ENCODE measurements at places on chromosomes 5 and 9.

DNA sequence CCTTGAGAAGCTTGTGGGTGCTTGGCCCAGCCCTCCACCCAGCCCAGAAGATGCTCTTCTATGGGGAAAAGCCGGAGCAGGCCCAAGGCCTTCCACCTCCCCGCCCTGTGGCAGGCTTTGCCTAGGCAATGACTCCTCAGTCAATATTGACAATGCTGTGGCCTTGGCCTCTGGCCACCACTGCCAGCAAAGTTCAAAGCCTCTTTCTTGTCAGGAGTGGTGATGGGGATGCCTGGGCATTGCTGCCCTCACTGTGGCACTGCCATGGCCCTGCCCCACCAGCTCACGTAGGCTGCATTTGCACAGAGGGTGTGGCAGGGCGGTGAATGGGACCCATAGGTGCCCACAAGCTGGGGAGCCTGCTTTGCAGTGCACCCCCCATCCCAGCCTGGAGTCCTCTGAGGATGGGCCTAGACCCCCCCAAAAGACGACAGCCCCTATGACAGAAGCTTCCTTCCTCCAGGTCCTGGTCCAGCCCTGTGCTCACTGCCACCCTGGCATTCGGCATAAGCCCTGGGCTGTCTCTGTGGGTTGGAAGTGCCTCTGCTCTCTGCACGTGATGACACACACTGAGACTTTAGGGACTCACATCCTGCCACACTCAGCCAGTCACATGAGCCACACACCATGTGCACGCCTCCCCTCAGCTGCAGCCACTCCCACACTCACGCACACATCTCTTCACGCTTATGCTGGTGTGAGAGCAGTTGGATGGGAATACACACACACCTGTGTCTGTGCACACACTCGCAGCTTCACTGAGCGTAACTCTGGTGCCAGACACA, 31.1 kb downstream of the MORN5 start:
- peak; percentile 54 for DNase-seq

- DNase-seq = no peak
These were observed 32.5 kb downstream of the UBAP2 start for GRCh38 chr9:34016149-34016548.

- DNase-seq = no peak
These were observed 143.1 kb downstream of the ELAVL2 start for GRCh38 chr9:23682891-23683431.

GRCh38 chr9:121718084-121718483, 66.7 kb downstream of the DAB2IP start:
- DNase-seq = no peak

DNA sequence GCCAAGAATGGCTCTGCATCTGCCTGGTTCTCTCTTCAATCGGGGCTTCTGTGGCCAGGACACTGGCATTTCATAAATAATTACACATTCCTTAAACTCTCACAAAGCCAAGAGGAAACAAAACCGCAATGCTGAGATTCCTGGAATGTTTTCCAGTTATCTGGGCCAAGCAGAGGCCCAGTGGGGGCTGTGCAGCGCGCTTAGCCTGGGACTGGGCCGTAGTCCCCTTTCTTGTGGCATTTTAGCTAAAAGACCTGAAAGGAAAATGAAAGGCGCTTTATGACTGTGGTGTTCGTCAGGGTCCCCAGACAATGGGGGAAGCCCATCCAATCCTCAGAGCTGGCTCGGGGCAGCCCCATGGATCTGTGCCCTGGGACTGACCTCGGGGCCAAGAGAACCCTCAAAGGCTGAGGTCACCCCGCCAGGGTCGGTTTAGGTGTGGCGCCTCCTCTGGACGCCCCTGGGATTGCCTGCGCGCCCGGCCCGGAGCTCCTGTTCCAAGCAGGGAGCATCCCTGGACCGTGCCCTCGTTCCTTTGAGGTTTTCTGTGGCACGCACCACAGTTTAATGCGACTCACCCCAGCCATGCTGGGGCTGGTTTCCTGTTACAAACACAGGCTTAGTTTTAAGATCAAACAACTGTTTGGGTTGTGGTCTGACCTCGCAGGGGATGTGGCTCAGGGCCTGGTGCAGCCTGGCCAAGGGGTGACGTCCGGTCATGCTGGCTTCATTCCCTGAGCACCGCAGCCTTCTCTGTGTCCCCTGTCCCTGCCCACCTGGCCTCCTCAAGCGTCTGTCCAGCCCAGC, 51.5 kb upstream of the NKD2 start:
- peak; percentile 55 for DNase-seq

- DNase-seq = no peak
These were observed 135.1 kb upstream of the PIK3R1 start for GRCh38 chr5:68080282-68081050.

- DNase-seq = no peak
These were observed 81.0 kb downstream of the ESM1 start for GRCh38 chr5:54904425-54904824.

GRCh38 chr5:132232465-132232864, 4.8 kb upstream of the P4HA2 start:
- DNase-seq = no peak

GRCh38 chr9:128113526-128114325, 13.8 kb downstream of the PTGES2 start:
- no peak for DNase-seq

- no peak for DNase-seq
These were observed 120.3 kb downstream of the MUSK start for GRCh38 chr9:110788871-110789270.

GRCh38 chr5:94440015-94440414, 178.4 kb downstream of the KIAA0825 start:
- DNase-seq = no peak

DNA sequence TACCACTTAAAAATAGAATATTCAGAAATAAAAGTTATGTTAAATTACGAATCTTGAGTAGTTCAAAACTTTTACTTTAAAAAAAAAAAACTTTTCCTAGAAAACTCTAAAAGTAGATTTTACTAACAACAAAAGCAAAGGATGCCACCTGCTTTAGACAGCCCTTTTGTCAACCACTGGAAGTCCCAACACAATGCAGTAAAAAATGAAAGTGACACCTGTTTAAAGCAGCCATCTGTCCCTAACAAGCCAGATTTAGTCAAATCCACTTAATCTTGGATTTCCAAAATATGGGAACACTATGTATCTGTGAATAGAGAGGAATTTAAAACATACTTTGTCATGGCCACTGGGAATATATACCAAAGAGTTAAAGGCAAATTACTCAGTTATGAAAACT, 3.8 kb downstream of the RFX3 start:
- DNase-seq = no peak

Data from activated CD4-positive, alpha-beta T cell treated with anti-CD3 and anti-CD28 coated beads, Interleukin-10, Interleukin-2, amounts not matched to agents 100 ng/mL and 50 ng/mL, durations not matched to agents 16 hours and 8 hours (primary cell).